ENCODE measurements at places on chromosomes 5 and 9.

- peak; percentile 51 for DNase-seq
These were observed 300.9 kb downstream of the MCTP1 start for GRCh38 chr5:94983861-94984535.

- DNase-seq, result no peak
These were observed 11.5 kb upstream of the ALDH1B1 start for GRCh38 chr9:38380872-38381534.

GRCh38 chr9:110047232-110047954 lies 160.6 kb downstream of the C9orf152 start:
- no peak for DNase-seq

DNA sequence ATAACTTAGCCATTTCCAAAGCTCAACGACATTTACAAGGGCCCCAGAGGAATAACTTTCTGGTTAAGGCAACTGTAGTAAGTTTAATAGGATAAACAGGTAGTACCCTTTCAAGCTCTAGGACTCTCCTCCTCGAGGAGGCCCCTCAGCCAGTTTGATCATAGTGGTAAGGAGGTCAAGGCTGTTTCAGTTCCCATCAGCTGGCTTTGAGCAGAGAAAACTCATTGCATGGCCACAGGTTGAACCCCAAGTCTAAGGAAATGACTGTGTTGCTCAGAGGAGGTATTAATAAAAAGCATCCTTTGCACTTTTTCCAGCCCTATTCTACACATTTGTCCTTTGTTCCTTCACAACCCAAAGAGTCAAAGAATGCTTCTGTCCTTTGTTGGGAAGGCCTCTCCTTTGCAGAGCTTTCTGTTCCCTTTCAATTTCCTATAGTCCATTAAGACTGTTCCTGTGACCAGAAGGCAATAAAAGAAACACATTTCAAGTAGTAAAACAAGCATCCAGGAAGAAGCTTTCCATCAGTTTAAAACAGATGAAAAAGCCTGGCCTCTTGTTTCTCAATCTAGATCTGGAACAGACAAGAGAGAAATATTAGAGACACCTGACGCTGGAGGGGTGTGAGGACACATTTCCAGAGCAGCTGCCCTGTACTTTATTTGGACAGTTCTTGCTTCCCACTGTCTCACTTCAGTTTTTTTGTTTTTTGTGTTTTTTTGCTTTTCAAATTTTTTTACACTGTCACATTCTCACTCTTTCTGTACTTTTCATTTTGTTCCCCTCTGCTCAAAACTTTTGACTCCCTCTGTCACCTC lies 54.1 kb downstream of the PRRC1 start:
- DNase-seq, result no peak

- no peak for DNase-seq
These were observed 129.0 kb downstream of the PAPPA start for GRCh38 chr9:116282597-116282996.

GRCh38 chr5:6703806-6704205 lies 9.4 kb upstream of the TENT4A start:
- DNase-seq, result peak; percentile 32

- DNase-seq, result peak; percentile 95
These were observed 113.9 kb downstream of the SUSD1 start for GRCh38 chr9:112061152-112061740.

- peak; percentile 90 for DNase-seq
These were observed 334.7 kb downstream of the FBXL7 start for GRCh38 chr5:15834596-15835245.

DNA sequence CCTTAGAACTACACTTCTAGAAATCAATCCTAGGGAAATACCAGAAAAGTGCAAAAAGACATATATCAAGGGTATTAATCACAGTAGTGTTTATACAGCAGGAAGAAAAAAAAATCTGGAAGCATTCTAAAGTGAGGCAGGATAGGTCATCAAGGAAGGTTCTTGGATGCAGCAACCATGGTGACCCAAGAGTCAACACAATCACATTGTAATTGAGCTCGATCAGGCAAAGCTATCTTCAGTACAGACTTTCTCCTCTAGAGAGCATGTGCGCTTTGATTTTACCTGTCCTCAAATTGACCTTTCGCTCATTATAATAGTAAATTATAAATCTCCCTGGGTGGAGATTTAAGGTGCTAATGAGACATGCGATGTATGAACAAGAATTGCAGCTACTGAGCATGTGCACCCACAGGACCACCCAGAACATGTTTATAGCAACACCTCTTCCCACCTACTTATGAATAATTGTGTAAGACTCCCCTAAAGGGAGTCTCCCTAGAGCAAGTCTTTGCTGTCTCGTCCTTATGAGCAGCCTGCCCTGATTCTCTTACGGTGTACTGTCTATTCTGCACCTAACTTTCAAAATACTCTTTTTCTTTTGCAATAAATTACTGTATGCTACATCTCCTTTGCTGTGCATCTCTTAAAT lies 297.7 kb downstream of the ATPSCKMT start:
- DNase-seq, result no peak

GRCh38 chr5:81853030-81853357 lies 102.1 kb upstream of the SSBP2 start:
- DNase-seq, result no peak

- no peak for DNase-seq
These were observed 83.7 kb upstream of the IL12B start for GRCh38 chr5:159414021-159414420.

- DNase-seq, result peak; percentile 72
These were observed 242.3 kb upstream of the PTGER4 start for GRCh38 chr5:40437452-40437861.

DNA sequence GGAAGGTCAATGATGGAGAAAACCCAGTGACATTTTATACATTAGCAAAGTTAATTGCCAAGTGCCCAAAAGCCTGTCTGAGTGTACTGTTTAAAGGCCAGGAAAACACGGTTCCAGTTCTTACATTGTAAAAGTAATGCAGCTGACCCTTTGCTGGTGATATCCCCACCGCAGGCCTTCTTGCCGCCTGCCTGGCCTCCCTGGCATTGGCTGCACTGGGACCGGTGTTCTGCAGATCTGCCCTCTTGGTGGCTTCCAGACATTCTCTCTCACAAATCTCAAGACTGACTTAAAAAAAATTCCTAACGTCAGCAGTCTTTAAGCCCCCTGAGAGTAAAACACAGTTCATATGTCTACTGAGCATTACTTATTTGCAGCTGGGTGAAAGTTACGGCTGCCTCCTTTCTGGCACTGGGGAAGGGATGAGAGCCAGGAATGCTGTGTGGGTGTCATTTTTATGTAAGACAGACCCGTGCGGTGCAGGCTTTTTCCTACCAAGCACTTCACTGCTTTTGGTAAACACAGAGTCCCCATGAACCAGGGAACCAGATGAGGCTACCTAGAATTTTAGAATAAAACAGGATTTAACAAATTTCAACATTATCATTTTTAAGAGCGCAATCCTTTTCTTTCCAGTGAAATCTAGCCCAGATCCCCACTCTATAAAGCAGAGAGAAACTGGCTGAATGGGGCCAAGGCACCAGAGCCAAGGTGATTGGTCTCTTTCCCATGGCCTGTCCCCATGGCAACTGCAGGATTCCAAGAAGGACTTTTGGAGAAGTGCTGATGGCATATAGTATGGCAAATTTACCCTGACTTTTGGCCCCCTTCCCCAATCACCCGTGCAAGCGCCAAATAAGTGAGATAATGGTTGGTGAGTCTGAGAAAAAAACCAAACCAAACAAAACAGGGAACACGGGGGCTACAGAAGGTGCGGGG lies 80.8 kb downstream of the LMNB1 start:
- no peak for DNase-seq

GRCh38 chr5:81980598-81981260 lies 8.9 kb downstream of the ATG10 start:
- DNase-seq, result no peak

DNA sequence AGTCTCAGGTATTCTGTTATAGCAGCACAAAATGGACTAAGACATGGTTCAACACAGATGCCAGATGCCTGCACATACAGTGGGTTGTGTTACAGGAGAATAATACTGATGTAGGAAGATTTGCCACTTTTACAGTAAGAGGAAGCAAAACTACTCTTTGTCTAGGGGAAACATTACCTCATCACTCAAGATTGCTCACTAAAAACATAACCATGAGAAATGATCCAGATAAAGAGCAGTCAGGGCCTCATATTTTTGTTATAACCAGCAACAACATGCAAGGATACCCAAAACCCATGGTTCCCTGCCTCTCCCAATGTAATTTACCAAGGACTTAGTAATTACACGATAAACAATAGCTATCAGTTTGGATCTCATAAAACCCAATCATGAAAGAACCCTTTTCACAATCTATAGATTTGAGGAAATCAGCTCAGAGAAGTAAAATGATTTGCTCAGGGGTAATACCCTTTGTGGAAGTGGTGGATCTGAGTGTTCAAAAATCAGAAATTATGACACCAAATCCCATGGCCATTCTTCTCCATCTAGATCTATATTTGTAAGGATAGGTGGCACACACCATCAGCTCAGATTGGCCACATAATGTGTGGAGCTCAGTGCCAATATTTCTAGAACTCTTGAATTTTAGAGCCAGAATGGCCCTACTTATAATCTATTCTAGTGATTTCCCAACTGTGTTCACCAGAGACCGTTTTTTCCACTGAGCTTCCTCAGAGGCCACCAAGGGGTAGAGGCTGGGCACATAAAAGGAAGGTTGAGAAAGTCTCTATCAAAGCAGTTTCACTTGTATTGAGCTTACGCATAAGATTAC lies 27.8 kb downstream of the DPYSL3 start:
- DNase-seq, result peak; percentile 47

GRCh38 chr5:167064198-167064776 lies 1227.2 kb upstream of the WWC1 start:
- DNase-seq, result no peak

DNA sequence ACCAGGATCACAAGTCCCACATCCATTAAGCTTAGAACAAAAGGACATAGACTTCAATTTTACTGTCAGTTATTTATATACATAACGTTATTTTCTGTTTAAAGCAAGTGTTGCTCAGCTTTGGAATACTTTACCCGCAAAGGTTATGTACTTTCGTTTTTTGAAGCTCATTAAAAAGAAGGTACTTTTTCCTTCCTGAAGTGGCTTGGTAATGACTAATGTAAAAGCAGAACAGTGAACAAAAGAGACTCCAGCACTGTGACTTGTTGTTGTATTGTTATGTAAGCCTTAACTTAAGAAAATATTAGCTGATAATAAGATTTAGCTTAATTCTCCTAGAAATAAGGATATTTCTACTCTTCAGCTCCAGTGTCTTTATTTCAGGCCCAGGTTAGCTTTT lies 97.3 kb upstream of the SLCO6A1 start:
- no peak for DNase-seq

GRCh38 chr9:16915126-16915831 lies 44.8 kb upstream of the BNC2 start:
- no peak for DNase-seq

- peak; percentile 38 for DNase-seq
These were observed 172.2 kb downstream of the CCDC192 start for GRCh38 chr5:127875235-127876021.
